ENCODE measurements at places on chromosomes 6 and 20.

GRCh38 chr20:31857861-31858759, 12.2 kb downstream of the DUSP15 start:
- DNase-seq: no peak

GRCh38 chr20:62367633-62368391, 700 bp upstream of the LAMA5 start:
- DNase-seq: no peak

GRCh38 chr6:77834591-77834996, 181.8 kb downstream of the MEI4 start:
- DNase-seq: no peak

DNA sequence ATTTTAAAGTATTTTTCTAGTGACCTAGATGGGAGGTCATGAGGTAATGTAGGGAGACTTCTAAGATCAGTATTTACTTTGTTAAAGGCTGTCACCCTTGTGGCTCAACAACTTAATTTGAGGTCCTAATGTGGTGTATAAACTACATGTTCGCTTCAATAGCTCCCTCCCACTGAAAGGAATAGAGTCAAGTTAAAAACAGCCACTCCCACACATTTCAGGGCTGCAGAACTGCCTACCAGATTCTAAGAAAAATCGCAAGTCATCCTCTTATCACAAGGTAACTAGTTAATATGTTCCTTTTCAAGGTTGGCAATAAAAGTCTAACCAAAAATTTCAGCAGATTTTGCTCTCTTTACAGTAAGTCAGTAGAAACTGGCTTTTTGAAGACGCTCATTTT, 15.1 kb downstream of the GSTA1 start:
- no peak for DNase-seq
